ENCODE measurements at places on chromosomes 13 and 19. TPM values are rescaled to one million over a fixed set of nuclear protein-coding genes. Genes with fewer than 3 reads are reported as not detected.
A peak's percentile ranks its signal among the peaks of the same experiment; 100 is the strongest.

DNA sequence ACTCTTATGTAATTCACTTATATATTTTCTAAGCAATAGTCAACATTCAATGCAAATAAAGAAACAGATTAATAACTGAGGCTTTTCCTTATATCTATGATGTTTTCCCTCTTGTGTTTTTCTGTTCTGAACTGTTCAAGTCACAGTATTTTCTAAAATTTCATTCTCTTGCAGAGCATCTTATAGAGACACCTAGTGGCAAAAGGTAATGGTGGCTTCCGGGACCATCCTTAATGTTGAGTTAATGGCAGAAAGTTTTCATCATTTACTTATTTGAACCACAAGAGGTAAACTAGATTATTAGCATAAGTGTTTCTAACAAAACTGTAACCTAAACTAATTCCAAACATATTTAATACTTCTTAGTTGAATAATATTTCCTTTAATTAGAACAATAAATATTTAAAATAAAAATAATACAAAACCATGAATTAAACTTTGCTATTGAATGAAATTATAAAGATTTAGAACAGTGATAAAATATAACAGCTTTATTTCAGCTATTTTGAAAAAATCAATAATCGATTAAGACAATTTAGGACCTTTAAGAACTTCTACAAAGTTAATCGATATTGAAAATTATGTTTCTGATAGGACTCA is 1.7 kb upstream of the SLITRK5 start:
- peak; percentile 20 for DNase-seq

DNA sequence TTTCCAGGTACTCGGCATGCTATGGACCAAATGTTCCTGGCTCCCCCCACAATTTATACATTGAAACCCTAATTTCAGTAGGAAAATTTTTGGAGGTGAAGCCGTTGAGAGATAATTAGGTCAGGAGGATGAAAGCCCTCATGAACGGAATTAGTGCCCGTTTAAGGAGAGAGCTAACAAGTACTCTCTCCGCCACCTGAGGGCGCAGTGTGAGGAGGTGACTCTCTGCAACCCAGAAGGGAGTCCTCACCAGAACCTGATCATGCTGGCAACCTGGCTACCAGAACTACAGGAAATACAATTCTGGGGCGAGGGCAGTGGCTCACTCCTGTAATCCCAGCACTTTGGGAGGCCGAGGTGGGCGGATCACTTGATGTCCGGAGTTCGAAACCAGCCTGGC is 397.8 kb downstream of the SLITRK5 start:
- no peak for DNase-seq

DNA sequence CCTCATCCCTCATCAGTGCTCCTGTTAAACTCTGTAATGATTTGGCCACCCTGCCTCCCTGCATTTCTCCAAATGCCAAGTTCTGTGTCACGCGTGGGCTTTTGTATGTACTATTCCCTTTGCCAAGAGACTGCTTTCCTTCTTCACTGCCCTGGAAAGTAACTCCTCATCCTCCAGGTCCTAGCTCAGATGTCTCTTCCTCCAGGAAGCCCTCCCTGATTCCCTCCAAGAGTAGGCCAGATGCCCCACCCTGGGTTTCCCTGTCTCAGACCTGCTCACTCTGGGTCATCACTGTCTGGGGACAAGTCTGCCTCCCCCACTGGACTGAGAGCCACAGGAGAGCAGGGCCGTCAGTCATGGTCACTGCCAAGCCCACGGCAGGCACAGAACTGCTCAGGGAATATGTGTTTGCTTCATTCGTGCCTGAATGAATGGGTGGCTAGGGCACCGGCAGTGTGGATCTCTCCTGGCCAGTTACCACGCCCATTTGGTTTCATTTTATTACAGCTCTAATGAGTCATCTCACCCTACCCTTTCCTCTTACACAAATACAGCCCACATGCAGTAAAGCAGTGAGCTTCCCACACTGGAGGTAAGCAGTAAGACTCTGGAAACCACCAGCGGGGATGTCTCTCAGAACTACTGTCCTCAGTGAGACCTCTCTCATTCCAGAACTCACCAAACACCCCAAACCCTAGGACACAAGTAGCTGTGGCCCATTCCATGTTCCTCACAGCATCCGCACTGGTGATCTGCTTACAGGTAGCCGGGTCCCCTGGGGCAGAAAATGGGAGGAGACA is 12.1 kb upstream of the GPR4 start:
- DNase-seq: peak; percentile 92

DNA sequence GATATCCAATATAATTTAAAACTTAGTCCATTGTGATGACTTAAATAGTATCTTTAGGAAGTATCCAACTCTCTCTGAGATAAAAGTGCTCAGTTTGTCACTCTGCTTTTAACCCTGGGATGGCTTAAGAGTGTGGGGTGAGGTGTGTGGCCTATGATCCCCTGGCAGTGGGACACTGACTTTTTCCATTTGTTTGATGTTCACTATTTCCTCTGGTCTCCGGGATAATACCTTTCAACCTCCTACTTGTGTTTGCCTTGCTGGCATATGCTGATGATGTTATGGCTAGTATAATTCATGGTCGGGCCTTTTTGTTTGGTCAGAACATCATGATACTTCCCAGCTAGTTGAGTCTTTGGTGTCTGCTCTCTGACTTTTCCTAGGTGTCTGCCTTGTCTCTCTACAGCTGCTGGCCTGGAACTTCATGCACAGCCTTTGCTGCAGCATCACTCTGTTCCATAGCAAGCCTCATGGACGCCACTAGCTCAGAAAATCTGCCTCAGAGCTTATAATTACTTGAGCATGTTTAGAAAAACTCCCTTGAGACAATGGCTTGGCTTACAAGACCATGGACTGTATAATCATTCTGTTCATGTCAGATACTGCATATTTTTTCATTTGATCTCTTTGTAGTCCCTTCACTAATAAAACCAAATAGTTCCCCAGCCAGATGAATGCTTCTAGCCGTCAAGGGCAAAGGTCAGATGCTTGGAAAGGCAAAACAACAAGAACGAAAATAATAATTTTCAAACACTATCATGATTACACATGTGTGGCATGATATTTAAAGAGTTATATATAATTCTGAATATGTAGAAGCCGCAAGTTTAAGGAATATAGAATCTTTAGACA is 75.2 kb downstream of the WDFY2 start:
- DNase-seq: no peak

CPT1C gene
- total RNA-seq: 40.3 TPM

Data from HFFc6 (cell line).